Omental fat pad (tissue), 4 donors: ENCODE measurements at places on chromosomes 7 and 10. TPM values are rescaled to one million over a fixed set of nuclear protein-coding genes. Genes with fewer than 3 reads are reported as not detected.

DNA sequence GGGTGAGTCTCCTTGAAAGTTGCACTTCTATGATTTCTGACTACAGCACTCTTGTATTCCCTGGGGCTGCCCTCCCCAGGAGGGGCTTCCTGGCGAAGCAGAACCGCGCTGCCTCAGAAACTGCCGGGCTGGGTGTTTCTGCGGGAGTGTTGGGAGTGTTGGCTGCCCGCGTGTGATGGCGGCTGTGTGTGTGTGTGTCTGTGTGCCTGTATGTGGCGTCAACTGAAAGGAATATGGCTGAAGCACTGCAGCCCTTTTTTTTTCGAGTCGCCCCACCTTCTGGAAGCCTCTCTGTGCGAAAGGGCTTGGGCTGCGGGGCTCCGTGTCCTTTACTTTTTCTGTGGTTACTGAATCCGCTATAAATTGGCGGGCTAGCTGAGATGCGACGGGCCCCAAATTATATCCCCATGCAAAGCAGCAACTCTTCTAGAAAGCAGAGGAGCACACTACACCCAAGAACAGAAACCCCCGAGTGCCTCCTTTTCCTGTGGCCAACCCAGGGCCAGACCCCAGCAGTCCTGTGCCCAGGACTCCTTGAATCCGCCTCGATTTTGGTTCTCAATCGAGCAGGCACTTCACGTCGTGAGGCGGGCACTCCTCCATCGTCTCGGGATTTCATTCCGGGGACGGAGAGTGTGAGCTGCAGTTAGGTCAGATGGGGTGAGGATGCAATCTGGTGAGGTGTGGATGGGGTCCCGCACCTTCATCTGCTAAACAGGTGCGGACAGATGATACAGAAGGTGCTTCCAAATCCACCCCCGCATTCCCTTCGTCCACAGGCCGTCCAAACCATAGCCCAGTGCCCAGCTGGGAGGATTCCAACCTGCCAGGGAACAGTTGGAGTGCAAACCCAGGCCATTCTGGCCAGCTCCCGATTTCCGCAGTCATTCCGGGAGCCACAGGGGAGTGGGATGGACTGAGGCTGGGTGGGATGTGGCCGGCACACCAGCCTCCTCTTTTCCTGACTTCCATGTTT lies 22.5 kb upstream of the ZNF273 start:
- DNase-seq: no peak

MYO3A gene
- total RNA-seq: 1.6 TPM

- DNase-seq: no peak
Observed at GRCh38 chr7:27762062-27762461, 22.1 kb downstream of the TAX1BP1 start.

- DNase-seq: no peak
Observed at GRCh38 chr10:74165530-74165901, 14.5 kb downstream of the ADK start.

DNA sequence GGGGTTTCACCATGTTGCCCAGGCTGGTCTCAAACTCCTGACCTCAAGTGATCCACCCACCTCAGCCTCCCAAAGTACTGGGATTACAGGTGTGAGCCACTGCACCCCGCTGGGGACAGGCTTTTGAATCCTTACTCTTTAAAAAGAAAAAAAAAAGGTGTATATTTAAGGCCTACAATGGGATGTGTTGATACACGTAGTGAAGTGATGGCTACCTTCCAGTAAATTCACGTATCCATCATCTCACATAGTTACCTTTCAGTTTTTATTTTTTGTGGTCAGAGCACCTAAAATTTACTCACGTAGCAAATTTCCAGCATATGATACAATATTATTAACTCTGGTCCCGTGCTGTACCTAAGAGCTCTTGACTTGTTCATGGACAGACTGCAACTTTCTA lies 119.5 kb upstream of the INSYN2A start:
- DNase-seq: no peak

HOXA10 gene
- total RNA-seq: 1.9 TPM

- no peak for DNase-seq
Observed at GRCh38 chr7:101598986-101599771, 29.9 kb downstream of the MYL10 start.

GRCh38 chr7:55570939-55571338 lies 1.4 kb downstream of the VOPP1 start:
- DNase-seq: no peak

GRCh38 chr10:56472978-56473377 lies 111.9 kb upstream of the ZWINT start:
- DNase-seq: no peak

GRCh38 chr7:116708248-116708647 lies 36.3 kb downstream of the MET start:
- DNase-seq: no peak

GRCh38 chr10:49323171-49323895 lies 24.4 kb downstream of the C10orf71 start:
- DNase-seq: no peak

GRCh38 chr7:30429156-30429530 lies 49.4 kb downstream of the NOD1 start:
- no peak for DNase-seq

GLCCI1 gene
- 22.6 TPM for total RNA-seq

DNA sequence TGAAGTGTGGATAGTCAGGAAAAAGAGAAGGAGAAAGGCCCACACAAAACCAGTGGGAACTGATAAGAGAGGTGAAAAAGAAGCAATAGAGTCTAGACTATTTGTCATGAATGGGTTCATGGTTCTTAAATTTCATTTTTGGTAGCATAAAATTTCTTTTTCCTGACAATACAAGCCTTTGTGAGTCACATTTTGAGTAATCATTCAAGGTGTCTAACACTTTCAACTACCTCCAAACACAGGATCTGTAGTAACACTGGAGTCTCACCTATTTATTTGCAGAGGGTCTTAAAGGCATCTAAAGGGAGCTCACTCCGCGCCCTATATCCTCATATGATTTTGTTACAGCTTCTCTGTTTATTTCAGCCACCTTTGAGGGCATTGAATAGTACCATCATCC lies 96.0 kb downstream of the SAMD9 start:
- no peak for DNase-seq

- DNase-seq: no peak
Observed at GRCh38 chr7:34759477-34760125, 101.6 kb downstream of the NPSR1 start.

- DNase-seq: no peak
Observed at GRCh38 chr10:130607366-130607765, 471.2 kb downstream of the GLRX3 start.

DNA sequence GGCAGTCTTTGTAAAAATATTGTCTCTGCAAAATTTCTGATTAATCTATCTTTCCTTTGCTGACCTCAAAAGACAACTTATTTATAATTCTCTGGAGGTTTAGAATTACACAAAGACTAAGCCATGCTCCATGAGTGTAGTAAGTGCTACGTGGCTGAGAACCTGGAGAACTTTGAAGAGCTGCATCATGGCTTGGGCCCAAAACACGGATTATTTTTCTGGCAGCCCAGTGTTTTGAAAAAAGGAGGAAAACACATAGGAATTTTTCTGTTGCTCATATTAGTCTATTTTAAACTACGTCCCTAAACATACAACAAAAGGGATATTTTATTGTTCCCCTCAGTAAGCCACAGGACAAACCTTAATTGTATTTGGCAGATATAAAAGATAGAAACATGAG lies 360.7 kb upstream of the MYO3A start:
- no peak for DNase-seq

GRCh38 chr7:50095634-50096033 lies 2.6 kb upstream of the ZPBP start:
- DNase-seq: no peak

- DNase-seq: no peak
Observed at GRCh38 chr7:157073335-157073734, 62.9 kb upstream of the MNX1 start.

CPEB3 gene
- total RNA-seq: 6.3 TPM

GRCh38 chr10:77905781-77906180 lies 20.8 kb downstream of the DLG5 start:
- DNase-seq: no peak

APBB1IP gene
- 18.2 TPM for total RNA-seq

- no peak for DNase-seq
Observed at GRCh38 chr7:28069807-28070206, 110.8 kb downstream of the JAZF1 start.

- no peak for DNase-seq
Observed at GRCh38 chr7:80540836-80541235, 29.0 kb upstream of the GNAT3 start.

LOXL4 gene
- total RNA-seq: 3.3 TPM

GRCh38 chr7:42017349-42017986 lies 219.5 kb downstream of the GLI3 start:
- no peak for DNase-seq

DNA sequence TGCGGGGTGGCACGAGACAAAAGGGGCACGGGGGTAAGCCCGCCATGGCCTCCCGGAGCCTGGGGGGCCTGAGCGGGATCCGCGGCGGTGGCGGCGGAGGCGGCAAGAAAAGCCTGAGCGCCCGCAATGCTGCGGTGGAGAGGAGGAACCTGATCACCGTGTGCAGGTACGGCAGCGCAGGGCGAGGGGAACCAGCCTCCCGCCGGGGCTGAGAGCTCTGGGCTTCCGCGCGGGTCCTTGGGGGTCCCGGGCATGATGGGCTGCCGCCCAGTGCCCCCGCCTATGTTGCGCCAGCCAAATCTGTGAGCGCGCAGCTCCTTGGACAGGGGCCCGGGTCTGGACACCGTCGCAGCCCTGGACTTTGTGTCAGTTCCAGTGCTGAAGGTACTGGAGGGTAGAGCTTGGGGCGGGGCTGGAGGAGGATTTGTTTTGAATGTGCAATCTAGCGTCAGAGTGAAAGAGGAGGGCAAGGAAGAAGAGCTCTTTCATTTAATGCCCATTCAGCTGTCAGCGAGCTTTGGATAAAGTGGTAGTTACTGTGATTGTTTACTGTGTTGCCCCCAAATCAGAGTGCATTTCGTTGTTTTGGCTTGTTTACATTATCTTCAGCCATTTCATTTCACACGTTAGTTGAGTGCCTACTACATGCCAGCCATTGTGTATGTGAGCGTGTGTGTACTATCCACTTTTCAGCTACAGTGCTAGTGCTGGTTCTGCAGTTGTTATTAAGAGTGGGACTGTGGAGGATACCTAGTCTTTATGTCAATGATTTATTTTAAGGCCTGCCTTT lies 777 bp downstream of the RUNDC3B start:
- DNase-seq: no peak

- DNase-seq: no peak
Observed at GRCh38 chr7:120539321-120539720, 266.3 kb downstream of the KCND2 start.

GRCh38 chr10:80540618-80540980 lies 2.9 kb downstream of the SH2D4B start:
- no peak for DNase-seq

- no peak for DNase-seq
Observed at GRCh38 chr7:138934367-138934766, 46.8 kb downstream of the KIAA1549 start.

DNA sequence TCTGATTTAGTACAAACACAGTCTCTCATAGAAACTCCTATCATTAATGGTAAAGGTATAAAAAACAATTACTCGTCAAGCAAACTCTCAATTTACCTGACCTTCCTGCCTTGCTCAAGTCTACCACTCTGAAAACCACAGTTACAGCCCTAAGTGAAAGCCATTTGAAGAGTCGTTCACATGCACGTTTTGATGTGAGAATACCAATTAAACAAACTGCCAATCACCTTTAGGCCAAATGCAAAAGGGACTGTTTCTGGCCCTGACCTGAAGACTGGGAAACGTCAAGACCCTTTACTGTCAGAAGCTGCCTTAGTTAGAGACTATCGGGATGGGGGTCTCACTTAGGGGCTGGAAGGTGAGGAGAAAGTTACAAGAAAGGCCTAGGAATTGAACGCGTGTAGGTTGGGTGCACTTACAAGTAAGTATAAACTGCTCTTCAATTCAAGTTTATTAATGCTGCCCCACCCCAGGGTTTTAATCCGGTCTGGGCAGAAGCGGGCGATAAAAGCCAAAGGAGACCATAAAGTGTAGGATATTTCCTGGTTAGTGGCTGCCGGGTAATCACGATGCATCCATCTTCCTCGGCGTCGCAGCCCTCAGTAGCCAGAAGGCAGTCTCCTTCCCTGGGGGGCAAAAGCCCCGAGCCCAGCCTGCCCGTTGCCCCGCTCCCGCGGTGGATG lies 935 bp downstream of the TM9SF3 start:
- DNase-seq: no peak

GRCh38 chr10:4698075-4698474 lies 127.9 kb upstream of the AKR1E2 start:
- no peak for DNase-seq

HOXA7 gene
- total RNA-seq: 4.6 TPM

DNA sequence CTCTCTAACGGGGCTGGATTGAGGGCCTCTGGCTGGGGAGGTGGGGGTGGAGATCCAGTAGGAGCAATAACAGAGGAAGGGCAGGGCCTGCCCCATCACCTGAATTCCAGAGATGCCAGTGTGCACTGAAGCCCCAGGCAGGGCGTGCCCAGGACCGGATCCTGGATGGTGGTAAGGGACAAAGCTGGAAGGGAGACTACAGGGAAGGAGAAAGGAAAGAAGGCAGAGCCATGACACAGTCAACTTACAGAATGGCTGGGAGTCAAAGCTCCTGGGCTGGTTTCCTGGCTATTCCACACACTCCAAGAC lies 666 bp downstream of the TMEM139 start:
- DNase-seq: no peak

NEUROG3 gene
- total RNA-seq: not detected

GRCh38 chr10:89615112-89615511 lies 29.9 kb downstream of the PANK1 start:
- DNase-seq: no peak

INMT gene
- 156 TPM for total RNA-seq

DNA sequence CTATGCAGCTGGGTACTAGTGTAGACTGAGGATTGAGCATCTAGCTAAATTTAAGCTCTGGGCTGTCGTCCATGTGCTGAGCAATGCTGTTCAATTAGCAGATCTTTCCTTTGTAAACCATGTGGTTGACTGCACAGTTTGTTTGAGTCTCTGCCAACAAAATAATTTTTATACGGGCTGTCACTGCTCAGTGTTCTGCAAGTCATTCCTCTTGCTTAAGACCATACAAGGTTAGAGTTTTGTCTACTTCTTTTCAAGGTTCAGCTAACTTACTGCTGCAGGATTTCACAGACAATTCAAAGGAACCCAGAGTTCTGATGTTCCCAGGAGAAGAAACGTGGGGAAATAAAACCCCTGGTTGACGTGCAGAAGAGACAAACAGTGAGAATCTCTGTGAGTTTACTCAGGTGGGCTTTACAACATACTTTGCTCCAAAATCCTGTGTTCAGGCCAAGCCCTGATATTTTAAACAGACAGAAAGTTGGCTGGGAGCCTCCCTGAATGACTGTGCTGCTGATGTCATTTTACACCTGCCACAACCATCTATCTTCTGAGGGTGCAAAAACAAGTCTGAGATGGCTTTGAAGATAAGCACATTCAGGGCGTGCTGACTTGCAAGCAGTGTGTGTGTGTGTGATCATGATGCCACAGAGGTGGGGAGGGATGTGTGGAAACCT lies 177.1 kb upstream of the SVIL start:
- DNase-seq: no peak

SLC29A4 gene
- total RNA-seq: 22.7 TPM

- DNase-seq: no peak
Observed at GRCh38 chr10:124378881-124379471, 39.7 kb downstream of the OAT start.
